ENCODE measurements at places on chromosomes 7 and 10.

GRCh38 chr10:12510501-12510941 lies 161.2 kb downstream of the CAMK1D start:
- DNase-seq = no peak

DNA sequence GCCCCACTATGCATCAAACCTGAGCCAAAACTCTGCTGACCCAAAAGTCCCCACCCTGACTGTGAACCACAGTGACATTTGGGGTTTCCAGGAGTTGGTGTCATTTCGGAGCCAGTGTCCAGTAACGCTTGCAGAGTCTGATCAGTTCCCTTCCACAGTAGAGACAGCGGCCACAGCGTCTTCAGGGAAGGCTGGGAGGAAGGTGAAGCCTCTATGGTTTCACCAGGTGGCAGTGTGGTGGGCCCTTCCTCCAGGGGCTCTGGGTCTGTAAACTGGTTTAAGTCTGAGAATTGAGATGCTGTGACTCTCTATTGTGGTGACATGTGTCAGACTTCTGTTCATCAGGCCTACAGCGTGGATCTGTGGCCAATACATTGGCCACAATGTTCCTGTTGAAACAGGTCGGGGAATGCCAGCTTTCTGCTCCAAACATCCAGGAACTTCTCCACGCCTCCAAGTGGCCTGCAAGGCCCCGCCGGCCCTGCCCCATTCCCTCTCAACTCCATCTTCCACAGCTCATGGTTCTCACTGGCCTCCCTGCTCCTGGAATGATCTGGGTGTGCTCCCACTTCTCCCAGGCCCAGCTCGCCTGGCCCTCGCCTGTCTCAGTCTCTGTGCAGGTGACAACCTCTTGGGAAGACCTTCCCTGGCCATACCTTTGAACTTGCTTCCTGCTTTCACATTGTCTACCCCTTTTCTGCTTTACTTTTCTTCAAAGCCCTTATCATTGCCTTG lies 124.5 kb upstream of the FAM20C start:
- DNase-seq = no peak

DNA sequence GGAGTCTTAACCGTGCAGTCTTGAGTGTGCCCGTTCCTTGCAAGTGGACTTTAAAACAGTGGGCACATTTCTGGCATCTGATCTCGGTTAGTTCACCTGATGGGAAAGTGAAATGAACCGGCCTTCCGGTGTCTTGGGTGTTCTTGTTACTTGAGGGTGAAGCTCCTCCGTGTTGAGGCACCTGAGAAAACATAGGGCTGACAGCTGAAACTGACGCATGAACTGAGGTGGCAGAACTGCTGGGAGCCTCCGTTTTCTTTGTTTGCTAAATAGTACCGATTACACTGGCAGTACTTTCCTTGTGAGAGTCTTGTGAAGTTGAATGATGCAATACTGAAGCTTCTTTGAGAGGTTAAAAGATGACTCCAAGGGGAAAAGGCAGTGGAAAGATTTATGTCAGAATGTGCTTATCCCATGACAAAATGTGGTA lies 62.8 kb upstream of the SAMD8 start:
- no peak for DNase-seq

DNA sequence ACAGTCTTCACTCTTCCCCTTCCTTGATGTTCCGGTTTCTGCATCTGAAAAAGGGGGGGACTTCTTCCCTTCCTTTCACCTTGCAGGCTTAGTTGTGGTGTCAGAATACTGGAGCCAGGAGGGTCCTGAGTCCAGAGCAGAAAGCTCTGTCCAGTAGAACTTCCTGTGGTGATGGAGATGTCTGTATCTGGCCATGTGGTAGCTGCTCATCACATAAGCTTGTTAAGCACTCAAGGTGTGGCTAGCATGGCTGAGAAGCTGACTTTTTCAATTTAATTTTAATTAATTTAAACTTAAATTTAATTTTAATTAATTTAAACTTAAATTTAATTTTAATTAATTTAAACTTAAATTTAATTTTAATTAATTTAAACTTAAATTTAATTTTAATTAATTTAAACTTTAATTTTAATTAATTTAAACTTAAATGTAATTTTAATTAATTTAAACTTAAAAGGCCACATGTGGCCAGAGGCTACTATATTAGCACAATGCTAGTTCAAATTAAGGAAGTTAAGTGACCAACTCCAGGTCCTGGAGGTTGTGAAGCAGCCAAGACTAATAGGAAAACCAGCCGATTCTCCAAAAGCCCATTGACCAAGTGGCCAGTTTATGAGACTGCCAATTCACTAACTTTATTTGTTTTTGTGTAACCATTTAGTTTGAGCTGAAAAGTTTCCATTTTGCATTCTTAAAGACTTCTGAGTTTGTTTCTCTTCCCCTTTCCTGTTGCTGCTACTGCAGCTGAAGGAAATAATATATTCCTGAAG lies 16.3 kb downstream of the MSRB2 start:
- DNase-seq = no peak

DNA sequence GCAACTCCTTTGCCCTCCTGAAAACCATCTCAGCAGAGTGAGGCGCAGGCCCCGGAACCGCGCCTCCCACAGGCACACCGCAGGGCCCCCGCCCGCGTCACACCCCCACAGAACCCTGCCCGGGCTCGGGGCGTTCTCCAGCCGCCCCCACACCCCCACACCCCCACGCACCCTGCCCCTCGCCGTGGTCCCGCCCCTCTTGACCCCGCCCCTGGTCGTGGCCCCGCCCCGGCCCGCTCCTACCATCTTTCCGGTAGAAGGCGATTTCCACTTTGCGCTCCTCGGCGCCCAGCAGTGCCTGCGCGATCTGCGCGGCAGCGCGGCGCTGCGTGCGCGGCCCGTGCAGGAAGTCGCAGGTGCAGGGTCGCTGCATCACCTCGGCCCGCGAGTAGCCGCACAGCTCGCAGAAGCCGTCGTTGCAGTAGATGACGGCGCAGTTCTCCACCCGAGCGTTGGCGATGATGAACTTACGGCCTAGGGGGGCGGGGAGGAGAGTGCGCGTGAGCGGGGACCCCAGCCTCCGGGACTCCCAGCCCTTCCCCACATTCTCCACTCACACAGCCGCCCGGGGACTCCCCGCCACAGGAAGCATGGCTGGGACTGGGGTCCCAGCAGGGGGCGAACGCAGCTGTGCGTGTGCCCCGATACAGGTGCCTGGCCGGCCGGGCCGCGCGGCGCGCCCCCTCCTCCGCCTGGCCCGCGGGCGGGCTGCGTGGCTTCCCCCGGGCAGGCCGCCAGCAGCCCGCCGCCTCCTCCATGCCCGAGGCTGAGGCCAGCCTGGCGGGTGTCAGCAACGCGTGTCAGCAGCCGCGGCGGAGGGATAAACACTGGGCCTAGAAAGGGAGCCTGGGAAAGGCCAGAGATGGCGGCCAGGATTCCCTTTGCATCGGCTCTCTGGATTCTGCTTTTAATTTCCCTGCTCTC lies 3.4 kb downstream of the KCNH2 start:
- DNase-seq = peak; percentile 76

DNA sequence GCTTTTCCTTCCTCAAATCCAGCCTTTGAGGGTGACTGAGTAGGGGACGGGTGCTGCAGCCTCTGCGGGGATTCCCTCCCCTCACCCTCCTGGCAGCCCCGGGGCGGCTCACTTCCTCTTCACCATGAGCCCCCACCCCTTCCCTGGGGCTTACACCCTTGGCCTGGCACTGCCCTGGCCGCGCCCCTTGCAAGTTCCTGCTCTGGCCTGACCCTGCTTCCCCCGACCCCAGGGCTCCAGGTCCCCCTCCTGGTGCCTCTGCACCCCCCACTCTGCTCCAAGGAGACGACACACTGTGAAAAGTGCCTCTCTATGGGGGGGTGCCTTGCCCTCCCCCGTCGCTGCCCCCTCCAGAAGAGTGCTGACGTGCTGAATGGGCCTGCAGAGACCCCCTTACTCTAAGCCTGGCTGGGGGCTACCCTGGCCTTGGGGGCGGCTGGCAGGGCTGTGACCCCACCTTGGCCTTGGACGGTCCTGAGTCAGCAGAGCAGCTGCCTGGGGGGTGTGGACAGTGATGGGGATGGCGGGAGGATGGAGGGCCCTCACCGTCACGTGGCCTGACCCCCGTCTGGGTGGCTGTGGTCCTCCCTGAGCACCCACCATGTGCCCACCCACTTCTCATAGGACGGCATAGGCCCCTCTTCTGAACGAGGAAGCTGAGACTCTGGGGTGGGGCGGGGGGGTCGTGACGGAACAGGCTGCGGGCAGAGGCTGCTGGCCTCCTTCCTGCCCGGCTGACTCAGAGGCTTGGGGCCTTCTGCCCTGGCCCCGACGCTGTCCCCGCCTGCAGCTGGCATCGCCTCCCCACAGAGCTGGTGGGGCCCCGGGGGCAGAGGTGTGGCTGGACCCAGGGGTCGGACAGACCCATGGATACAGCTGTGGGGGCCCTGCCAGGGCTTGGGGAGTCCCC lies 9.8 kb downstream of the LFNG start:
- no peak for DNase-seq

- DNase-seq = no peak
Measured at GRCh38 chr10:10847387-10847786, 170.3 kb upstream of the CELF2 start.

DNA sequence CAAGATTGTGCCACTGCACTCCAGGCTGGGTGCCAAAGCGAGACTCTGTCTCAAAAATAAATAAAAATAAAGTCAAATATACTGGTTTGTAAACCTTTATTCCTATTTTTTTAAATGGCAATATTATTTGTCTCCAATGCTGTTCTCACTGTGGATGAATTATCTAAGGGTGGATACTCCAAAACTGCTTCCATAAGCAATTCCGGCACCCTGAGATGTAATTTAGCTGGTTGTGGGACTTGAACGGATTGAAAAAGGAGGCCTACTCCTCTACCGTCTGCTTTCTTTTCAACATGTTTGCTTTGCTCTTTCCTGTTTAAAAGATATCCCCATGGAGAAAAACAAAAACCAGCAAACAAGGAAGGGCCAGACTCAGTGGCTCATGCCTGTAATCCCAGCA lies 54.4 kb downstream of the SLC35B4 start:
- no peak for DNase-seq

- DNase-seq = no peak
Measured at GRCh38 chr7:11297764-11298163, 324.1 kb downstream of the PHF14 start.

DNA sequence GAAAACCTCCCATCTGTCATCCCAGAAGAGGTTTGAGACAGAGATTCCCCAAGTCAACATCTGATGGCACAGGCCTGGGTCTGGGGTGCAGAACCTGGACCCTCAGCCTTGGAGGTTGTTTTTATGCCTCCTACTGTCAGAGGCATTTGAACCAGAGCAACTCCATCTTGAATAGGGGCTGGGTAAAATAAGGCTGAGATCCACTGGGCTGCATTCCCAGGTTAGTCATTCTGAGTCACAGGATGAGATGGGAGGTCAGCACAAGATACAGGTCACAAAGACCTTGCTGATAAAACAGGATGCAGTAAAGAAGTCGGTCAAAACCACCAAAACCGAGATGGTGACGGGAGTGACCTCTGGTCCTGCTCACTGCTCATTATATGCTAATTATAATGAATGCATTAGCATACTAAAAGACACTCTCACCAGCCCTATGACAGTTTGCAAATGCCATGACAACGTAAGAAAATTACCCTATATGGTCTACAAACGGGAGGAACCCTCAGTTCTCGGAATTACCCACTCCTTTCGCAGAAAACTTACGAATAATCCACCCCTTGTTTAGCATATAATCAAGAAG lies 92.0 kb downstream of the ITGA8 start:
- DNase-seq = no peak

DNA sequence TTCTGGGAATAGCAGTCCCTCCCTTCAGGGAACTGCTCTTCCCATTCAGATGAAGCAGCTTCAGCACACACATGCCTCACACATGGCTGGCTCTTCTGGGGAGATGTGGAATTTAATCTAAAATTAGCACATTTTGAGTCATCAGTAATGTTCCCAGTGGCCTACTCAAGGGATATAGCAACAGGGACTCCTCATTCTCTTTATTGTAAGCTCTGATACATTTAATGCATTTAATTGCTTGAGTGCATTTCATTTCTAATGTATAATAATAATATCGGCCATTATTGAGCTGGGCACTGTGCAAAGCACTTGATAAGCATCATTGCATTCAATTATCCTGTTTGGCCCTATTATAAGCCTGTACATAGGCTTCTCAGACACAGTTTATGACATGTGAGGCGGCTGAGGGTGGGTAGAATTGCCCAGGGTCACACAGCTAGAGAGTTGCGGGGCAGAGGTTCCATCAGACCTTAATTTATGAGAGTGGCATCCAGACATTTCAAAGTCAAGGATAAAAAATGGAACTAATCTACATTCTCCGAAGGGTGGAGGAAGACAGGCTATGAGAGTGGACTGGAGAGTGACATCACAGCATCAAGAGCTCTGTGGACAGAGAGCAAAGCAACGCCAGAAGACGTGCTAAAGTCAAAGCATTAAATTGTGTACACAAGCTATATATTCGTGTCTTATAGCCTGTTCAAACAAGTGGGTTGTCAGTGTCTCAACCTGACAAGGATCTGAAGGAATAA lies 76.8 kb downstream of the LANCL2 start:
- no peak for DNase-seq

GRCh38 chr10:69959911-69960310 lies 92.7 kb upstream of the MACROH2A2 start:
- no peak for DNase-seq

DNA sequence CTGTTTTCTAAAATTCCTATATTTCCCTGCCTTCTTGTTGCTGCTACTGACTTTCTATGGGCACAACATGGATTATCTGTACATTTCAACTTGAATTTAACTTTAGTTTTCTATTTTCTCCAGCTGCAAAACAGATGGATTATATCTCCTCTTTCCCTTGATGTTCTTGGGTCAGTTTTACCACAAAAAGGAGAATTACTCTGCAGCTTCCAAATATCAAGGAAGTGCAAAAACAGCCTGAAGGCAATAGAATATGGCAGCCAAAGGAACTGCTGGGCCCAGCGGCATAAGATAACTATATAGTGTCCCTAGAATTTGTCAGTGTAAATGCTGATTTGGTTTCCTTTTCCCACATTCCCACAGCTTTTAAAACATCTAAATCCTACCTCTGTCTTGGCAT lies 29.1 kb downstream of the CPED1 start:
- no peak for DNase-seq

DNA sequence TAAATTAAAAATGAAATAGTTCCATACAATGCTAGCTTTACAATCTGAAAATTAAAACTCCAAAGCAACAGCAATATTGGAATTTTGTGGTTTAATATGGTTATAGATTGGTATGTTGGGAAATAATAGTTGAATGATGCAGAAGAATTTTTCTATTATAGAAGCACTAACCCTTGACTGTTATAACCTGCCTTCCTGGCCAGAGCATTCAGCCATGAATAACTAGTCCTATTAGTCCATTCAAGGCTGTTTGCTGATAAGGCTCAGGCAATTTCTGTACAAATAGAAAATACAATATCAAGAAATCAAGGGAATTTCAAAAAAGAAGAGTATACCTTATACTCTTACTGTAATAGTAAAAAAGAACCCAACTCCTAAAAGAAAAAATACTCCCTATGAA lies 101.6 kb upstream of the SP4 start:
- DNase-seq = no peak
